Left lung (tissue), 14 donors: ENCODE measurements at places on chromosomes 7 and 10. TPM values are rescaled to one million over a fixed set of nuclear protein-coding genes. Genes with fewer than 3 reads are reported as not detected.
A peak's percentile ranks its signal among the peaks of the same experiment; 100 is the strongest.

DNA sequence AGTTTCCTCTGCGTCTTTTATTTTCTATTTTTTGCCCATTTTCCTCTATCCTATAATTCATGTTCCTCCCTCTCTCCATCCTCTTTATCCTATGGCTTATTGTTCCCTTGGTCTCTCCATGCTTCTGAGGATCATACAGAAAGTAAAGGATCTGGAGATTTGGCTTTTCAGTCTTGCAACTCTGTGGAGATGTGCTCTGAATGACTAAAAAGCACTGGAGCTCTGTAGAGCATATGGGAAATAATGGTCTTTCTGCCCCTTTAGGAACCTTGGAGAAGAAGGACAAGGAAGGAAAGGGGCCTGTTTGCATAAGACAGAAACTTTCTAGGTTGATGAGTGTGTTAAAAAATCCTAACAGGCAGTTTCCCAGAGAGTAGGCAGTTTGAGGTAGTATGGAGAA lies 120.1 kb downstream of the PHTF2 start:
- H3K4me3 ChIP-seq, result no peak overlapping the region
- H3K27ac ChIP-seq, result no peak overlapping the region
- DNase-seq, result no peak
- H3K36me3 ChIP-seq, result peaks cover 13% of the 10 kb centered on the region
- no peaks in the 10 kb centered on the region for H3K4me1 ChIP-seq

GRCh38 chr7:141960687-141961422 lies 12.7 kb downstream of the TAS2R38 start:
- H3K27ac ChIP-seq, result peak overlapping the region; percentile 55
- DNase-seq, result no peak
- H3K4me3 ChIP-seq, result no peak overlapping the region
- peaks cover 35% of the 10 kb centered on the region for H3K4me1 ChIP-seq

Gene EEPD1
- 11.8 TPM for total RNA-seq

Gene TMEM229A
- 0.13 TPM for total RNA-seq

DNA sequence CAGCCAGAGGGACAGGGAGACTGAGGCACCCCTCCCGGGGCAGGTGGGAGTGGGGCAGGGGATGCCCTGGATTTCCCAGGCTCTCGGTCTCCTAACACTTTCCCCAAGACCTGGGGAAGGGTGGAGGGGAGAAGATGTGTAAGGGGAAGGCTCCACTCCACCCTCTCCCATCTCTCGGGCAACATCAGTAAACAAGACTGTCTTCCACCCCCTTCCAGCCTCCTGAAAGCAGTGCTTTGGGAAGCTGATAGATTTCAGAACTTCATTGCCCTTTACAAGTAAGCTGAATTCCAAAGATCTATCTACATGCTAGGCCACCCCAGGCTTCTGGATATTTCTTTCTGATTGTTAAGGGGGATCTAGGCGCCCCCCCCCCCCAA lies 3.7 kb downstream of the FLNC start:
- peaks cover 14% of the 10 kb centered on the region for H3K27me3 ChIP-seq
- no peak for DNase-seq
- no peak overlapping the region for H3K27ac ChIP-seq
- no peak overlapping the region for H3K4me3 ChIP-seq
- peaks cover 31% of the 10 kb centered on the region for H3K4me1 ChIP-seq

GRCh38 chr7:598899-599298 lies 79.3 kb upstream of the PDGFA start:
- no peak overlapping the region for H3K4me3 ChIP-seq
- H3K27ac ChIP-seq, result no peak overlapping the region
- H3K4me1 ChIP-seq, result peaks cover 28% of the 10 kb centered on the region
- no peaks in the 10 kb centered on the region for H3K27me3 ChIP-seq
- H3K36me3 ChIP-seq, result peaks cover 5% of the 10 kb centered on the region
- DNase-seq, result no peak

GRCh38 chr10:132706701-132707100 lies 79.2 kb downstream of the NKX6-2 start:
- no peaks in the 10 kb centered on the region for H3K36me3 ChIP-seq
- no peaks in the 10 kb centered on the region for H3K4me1 ChIP-seq
- no peak overlapping the region for H3K27ac ChIP-seq
- peak; percentile 57 for DNase-seq
- H3K4me3 ChIP-seq, result no peak overlapping the region

DNA sequence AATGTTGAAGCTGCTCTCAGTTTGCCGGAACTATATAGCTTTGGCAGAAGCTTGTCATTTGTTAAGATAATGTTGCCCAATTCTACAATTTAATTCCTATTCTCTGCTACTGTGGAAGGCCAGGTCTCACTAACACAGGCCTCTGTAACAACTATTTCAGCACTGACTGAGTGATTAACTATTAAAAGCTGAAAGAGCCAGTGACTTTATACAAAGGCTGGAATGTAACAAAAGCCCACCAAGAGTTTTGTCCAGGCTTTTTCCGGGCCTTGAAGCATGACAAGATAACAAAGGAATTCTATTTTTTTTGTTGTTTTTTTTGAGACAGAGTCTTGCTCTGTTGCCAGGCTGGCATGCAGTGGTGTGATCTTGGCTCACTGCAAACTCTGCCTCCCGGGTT lies 795.6 kb downstream of the PHTF2 start:
- H3K4me1 ChIP-seq, result no peaks in the 10 kb centered on the region
- DNase-seq, result no peak
- H3K27me3 ChIP-seq, result no peaks in the 10 kb centered on the region
- H3K27ac ChIP-seq, result no peak overlapping the region
- no peaks in the 10 kb centered on the region for H3K36me3 ChIP-seq

DNA sequence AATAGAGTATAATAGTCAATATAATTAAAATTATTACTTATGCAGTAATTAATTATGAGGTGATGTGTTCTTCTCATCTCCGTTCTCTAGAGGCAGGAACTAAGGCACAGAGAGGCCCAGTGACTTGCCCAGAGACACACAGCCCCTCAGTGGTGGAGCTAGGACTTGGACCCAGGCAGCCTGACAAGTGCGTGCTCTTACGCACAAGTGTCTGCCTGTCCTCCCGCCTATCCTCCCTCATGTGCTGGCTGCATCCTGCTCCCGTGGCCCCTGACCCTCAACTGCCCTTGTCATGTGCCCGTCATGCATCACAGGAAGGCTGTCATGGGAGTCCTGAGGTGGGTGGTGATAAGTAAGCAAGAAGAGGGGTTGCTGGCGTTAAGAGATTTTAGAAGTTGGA lies 14.3 kb downstream of the IL2RA start:
- H3K36me3 ChIP-seq, result no peaks in the 10 kb centered on the region
- peaks cover 6% of the 10 kb centered on the region for H3K4me1 ChIP-seq
- no peaks in the 10 kb centered on the region for H3K27me3 ChIP-seq
- DNase-seq, result no peak
- no peak overlapping the region for H3K4me3 ChIP-seq

GRCh38 chr10:114761205-114762193 lies 60.1 kb upstream of the FHIP2A start:
- no peak overlapping the region for H3K4me3 ChIP-seq
- DNase-seq, result no peak
- H3K27me3 ChIP-seq, result no peaks in the 10 kb centered on the region

Gene NPM3
- 31.7 TPM for total RNA-seq
